CD4-positive, alpha-beta T cell treated with Interleukin-10 for 1 hour (primary cell): ENCODE measurements at places on chromosomes 4 and X.
A peak's percentile ranks its signal among the peaks of the same experiment; 100 is the strongest.

DNA sequence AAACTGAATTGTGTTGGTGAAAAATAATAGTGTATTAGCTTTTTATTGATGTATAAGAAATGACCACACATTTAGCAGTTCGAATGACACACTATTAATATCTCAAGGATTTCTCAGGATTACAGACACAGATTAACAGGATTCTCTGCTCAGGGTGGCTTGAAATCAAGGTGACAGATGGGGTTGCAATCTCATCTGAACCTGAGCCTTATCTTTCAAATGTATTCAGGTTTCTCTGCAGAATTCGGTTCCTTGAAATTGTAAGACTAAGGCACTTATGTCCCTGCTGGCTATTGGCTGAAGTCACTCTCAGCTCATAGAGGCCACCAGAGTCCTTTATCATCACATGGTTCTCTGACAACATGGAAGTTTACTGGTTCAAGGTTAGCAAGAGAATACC, 1780.1 kb downstream of the ARAP2 start:
- no peak for DNase-seq

DNA sequence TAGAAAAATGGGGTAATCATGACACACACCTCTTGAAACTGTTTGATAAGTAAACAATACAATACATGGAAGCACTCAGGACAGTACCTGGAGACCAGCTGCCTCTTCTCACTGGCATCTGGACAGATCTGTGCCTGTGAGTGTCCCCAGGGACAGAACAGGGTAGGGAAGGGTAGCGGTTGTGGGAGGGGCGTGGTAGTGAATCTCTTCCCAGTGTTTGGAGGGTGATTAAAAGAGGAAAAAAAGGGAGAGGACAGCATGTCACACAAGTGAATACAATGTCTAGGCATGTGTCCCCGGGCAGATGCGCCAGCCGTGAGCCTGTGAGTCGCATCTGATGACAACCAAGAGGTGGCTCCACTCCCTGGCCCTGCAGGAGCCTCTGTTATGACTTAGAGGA, 138.8 kb upstream of the MSX1 start:
- no peak for DNase-seq

GRCh38 chr4:40199999-40200874, 3.4 kb downstream of the RHOH start:
- peak; percentile 82 for DNase-seq

DNA sequence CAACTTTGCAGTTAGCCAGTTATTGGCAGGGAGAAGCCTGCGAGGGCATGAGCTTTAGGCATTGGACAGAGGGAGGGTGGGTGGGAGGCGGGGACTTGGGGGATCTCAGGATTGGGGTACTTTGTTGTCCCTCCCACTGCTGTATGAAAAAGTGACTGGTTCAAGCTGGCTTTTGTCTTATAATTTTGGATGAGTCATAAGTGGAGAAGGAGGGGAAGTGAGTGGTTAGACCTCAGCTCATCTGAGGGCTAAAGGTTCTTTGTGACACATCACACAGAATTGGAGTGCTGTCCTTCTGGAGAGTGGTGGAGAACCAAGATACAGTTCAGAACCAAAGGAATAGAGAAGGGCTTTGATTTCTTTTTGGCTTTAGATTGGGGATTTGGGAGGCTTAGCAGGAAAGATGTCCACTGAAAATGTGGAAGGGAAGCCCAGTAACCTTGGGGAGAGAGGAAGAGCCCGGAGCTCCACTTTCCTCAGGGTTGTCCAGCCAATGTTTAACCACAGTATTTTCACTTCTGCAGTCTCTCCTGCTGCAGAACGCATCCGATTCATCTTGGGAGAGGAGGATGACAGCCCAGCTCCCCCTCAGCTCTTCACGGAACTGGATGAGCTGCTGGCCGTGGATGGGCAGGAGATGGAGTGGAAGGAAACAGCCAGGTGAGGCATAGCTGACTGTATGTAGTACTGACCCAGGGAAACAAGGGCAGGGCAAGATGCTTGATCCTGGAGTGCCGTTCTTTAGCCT, at the start of gene SLC4A4:
Gene SLC4A4, plus strand, starts transcription at position 175 of the 748 bp plus-strand sequence.
- DNase-seq: peak; percentile 15

GRCh38 chr4:81606801-81607501, 135.2 kb upstream of the RASGEF1B start:
- no peak for DNase-seq

- DNase-seq: no peak
These were observed 46.1 kb downstream of the AFAP1 start for GRCh38 chr4:7893539-7893938.

DNA sequence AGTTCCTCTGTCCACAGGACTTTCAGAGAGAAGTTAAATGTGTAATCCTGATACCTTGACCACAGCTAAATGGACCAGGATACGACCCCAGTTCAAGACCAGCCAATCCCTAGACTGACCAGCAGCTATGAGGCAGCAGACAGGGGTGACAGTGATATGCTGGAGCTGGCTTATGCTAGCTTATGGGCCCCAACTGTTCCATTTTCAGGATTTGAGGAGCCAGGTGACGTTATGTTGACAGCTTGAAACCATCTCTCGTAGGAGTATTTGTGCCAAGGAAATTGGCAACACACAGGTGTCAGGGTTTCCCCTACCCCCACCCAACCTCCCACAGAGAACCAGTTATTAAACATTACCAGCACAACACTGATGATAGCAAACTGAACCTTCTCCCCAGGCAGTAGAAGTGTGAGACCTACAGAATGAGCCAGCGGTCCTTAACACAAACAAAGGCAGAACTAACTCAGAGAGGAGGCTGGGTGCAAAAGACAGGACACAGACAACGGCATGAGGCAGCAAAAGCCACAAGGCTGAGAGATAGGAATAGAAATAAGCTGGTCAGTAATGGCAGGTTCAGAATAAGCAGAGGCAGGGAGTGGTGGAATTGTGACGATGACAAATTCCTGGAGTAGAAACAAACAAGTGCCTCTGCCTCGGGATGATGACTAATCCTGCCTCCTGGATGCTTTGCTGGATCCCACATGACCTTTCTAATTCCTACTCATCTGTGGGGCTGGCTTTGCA, 85.6 kb upstream of the CPEB2 start:
- no peak for DNase-seq

GRCh38 chr4:145988628-145989027, 50.0 kb upstream of the ZNF827 start:
- DNase-seq: no peak

DNA sequence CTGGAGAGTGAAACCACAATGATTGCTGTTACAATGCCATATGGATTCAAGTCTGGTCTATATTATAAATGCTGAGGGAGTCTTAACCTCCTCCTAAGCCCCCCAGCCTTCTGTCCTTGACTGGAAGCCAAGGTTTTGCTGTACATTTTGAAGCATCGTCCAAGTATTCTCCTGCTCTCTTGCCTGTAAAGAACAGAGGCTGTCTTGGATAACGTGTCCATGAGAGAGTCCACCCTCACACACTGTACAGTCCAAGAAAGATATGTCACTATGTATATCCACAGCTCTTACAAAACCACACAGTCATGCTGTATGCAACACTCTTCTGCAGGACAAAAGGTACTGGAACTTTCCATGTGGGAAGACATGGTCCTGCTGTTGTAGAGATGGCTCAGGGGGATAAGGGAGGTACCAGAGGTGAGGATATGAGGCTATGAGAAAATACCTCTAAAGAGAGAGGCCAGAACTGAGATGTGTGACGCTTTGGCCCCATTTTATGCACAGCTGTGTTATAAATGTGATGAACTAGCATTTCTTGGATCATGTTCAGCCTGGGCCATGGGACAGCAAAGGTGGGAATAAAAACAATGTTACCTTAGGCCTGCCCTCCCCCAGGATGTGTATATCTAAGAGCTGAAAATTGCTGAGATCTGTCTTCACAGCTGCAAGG, 678.6 kb downstream of the IQCM start:
- DNase-seq: no peak

DNA sequence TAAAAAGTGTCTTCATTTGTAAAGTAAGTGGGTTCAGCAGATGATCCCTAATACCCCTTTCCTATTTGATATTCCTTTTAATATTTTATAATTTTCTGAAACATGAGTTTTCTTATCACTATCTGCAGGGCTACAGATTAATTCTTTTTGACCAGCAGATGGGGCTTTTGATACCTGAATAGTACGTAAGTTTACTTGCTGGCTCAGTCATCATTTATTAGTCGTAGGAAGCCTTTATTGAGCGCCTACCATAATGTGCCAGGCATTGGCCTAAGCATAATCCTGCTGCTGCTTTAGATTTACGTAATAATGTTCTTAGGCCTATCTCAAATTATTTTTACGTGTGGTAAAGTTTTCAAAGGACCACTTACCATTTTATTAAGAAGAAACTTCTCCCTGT, 33.1 kb downstream of the OSTC start:
- peak; percentile 3 for DNase-seq

GRCh38 chrX:30824275-30824674, 64.8 kb downstream of the TAB3 start:
- DNase-seq: no peak

GRCh38 chrX:154734061-154734781, 16.7 kb downstream of the GAB3 start:
- DNase-seq: peak; percentile 60

DNA sequence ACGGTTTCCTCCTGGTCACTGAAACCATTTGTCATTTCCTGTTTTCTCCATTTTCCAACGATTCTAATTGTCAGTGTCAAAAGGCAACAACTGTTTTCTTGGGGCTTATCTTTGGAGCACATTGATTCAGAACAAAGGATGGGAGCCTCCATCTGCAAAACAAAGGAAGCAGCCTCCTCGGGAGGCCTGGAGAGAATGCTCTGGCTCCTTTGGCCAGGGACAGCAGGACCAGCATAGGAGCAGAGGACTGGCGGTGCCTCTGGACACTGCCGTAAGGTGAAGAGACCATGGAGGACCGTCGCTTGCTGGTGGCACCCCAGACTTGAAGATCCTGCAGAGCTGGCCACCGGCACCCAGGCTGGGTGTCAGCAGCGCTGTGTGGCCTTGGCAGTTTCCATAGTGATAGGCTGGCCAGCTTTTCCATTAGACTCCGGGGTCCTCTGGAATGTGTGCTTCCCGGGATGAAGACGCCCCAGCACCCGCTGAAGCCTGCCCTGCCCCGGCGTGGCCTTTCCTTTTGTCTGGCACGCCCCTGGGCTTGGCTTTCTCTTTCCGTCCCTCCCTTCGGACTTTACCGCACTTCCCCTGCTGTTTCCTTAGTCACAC, 61.1 kb upstream of the MTM1 start:
- DNase-seq: no peak

- no peak for DNase-seq
These were observed 139.9 kb upstream of the ZIC3 start for GRCh38 chrX:137425986-137426385.

DNA sequence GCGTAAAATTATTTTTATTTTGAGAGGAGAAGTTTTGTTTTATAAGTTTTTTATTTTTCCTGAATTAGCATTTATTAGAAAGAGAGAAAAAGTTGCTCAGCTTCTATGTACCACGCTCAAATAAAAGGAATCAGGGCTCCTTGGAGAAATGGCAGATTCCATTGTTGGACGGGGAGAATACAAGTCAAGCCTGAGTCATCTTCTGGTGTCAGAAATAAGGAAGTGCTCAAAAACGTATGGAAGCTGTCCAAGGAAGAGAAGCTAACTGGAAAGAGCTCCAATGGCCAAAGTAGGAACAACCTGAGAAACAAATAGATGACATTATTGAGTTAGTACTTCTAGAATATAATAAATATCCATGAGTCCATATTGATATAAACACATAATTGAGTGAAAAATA, 89.3 kb upstream of the NEIL3 start:
- no peak for DNase-seq

DNA sequence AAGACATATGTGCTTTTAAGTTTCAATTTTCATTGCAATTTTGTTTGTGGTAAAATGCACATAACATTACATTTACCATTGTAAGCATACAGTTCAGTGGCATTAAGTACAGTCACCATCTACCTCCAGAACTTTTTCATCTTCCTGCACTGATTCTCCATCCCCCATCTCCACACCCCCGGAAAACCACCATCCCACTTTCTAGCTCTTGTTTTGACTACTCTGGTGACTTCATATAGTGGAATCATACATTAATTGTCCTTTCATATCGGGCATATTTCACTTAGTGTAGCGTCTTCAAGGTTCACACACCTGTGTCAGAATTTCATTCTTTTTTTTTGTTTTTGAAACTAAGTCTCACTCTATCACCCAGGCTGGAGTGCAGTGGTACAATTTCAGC, 143.5 kb downstream of the GPR143 start:
- no peak for DNase-seq

GRCh38 chr4:2451036-2451520, 17.8 kb upstream of the RNF4 start:
- no peak for DNase-seq

DNA sequence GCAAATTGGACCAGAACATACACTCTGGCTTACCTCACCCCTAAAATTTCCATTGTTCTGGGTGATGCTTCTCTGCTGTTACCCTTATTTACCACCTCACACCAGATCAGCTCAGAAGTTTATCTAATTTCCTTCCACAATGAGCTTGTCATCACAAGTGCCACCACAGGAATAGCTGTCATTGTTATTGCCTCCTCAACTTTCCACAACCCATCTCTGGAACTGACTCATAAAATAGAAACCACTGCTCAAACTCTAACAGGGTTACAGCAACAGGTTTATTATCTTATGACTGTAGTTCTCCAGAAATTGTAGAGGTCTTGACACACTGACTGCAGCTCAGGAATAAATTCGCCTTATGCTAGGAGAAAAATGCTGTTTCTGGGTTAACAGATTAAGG, 52.7 kb downstream of the ZNF718 start:
- DNase-seq: no peak

DNA sequence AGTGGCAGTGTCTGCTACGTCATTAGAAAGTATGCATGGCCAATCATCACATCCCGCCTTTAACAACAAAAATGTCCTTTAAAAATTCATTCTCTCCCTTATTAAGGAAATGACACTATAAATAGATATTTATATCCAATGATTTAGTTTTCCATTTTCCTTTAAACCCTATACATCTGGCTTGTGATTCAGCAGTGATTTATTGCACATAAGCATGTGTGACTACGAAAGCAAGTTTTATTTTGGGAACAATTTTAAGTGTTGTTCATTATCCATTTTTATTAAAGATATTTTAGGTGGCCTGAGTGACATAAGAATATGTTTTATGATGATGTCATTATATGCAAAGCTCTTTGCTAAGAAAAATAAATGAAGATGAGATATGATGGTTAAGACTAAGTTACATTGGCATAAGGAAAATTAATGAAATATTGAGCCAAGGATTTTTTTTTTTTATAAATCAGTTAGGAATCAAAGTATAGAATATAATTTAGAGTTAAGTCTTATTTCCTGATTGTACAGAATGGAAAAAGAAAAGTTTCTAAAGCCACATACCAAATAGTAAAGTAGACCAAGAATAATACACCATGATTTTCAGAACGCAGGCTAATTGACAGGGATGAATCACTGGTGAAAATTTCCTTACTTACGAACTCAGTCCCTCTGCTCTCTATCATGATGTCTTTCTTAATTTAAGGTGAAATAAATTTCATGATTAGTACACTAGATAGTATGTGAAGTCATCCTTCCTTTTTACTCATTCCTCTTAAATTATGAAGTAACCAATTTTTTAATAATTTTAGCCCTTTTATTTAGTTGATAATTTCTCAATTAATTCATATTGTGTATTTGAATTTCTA, 822.4 kb downstream of the FAT4 start:
- DNase-seq: no peak
